Hematopoietic multipotent progenitor cell treated with erythropoietin and hydrocortisone succinate and interleukin-3 and kit ligand, for 4 days (in vitro differentiated cells): ENCODE measurements at places on chromosomes 16 and 17.

DNA sequence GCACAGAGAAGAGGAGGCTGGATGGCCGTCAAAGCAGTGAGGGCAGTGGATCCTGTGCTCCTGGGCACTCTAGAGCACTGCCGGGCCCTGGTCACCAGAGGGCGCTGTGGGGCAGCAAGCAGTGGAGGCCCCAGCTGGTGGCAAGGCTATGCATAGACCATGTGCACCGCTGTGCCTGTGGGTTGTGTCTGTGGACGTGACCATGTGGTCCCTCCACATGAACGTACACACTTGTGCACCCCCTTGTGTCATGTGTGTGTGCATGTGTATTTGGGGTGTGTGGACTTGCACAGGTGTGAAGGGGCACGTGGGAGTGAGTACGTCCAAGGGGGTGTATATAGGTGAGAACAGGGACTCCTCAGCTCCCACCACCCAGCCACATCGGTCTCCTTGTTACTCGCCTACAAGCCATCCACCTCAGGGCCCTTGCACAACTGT lies 4.4 kb upstream of the MAP2K3 start:
- peak; percentile 95 for DNase-seq

DNA sequence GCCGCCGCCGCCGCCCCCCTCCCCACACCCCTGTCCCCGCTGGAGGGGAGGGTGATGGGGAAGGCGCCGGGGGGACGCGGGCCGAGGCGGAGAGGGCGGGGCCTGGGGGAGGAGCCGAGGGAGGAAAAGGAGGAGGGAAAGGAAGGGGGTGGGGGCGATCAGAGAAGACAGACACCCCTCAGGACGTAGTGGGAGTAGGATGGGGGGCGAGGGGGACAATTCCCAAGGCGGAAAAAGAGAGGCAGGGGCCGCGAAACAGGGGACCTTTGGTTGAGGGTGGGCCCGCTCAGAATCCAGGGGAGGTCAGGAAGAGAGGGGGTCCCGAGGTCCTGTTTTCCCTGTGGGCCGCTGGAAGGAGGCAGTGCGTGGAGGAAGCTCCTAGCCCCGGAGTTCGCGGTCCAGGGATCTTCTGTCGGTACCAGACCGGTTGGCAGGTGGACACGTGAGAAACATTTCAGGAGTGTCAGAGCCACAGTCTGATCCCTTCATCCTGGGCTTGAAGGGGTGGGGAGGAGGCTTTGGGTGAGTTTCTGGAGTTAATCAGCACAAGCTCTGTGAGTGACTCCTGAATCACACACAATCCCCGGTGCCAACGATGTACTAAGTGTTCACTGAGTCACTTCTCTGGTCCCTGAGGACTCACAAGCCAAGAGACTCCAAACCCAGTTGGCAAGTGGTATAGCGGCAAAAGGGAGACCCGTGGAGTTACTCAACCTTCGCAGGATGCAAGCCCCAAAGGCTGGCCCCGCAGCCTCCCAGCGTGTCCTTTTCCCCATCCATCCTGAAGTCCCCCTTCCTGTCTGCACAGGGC lies at the start of gene XYLT1:
TSS of gene XYLT1 (minus strand) at position 53 of the 811 bp plus-strand sequence. CDS start 164 bp downstream, outside the sequence.
- DNase-seq, result peak; percentile 79

GRCh38 chr16:55871411-55872038 lies 3.6 kb downstream of the CES5A start:
- no peak for DNase-seq

DNA sequence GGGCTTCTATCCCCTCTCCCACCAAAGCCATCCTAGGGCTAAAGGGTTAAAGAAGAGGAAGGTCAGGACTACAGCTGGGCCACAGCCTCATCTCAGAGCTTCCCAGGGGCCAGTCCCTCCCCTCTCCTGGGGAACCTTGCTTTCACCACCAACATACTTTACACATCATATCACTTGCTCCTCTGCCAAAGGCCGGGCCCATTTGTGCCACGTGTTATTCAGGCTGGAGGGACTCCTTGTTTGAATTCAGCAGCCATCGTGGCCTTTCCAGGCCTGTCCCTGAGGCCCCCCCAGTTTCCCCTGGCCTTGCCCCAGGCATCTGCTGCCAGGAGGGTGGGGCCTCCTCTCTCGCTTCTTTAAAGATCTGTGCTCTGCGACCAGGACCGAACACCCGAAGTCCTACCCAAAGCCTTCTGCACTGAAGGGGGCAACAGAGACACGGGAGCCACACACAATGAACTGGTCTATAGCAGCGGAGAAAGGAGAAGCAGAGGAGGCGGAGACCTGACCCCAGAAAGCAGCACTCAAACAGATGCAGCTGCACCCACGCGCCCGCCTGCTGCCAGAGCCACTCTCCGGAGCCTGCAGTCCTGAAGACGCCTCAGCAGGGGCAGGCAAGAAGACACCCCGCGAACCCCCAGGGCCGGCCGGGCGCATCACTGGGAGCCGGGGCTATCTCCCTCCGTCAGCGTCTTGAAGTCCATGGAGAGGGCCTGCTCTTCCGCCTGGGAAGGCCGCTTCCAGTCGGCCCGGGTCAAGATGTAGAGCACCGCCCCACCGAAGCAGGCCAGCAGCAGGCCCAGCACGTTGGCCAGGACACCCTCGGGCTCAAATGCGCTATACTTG lies 12.1 kb downstream of the CYB561 start:
- DNase-seq, result peak; percentile 81

DNA sequence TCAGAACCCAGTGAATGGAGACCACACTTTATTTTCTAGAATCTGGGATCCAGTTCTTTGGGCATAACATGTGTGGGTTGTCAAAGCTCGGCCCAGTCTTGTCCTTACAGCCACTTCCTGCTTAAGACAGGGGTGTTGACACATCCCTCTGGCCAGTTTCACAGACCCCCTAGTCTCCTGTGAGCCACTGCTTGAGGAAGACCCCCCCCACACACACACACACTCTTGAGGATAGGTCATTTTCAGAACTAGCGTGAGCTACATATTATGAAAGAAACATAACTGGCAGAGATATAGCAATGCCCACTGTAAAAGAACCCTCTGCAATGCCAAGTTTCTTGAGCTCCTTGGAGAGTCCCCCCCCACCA lies 3.2 kb upstream of the PDK2 start:
- DNase-seq, result no peak

DNA sequence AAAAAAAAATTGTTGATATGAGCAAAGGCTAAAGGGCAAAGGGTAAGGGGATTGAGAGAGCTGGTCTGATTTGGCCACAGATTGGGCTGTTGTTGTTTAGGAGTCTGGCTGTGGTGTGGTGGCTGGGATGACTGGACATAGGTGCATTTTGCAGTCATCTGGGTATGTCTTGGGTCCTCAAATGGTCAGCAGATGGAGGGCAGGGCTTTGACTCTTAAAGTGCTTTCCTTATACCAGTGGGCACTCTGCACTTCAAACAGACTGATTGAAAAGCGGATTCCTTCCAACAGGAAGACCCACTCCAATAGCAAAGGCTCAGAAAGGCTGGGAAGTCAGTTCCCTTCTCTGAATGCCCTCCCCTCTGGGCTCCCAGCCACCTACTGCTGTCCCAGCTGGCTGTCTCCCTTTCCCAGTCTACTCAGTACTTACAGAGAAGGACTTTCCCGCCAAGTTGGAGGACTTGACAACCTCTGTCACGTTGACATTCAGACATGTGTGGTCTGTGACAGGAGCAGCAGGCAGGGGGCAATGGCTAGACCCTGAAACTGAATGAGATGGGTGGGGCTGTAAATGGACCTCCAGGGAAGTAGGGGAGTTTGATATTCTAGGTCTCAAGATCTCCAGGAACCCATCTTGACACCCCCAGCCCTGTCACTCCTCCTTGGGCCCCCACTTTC lies 19.6 kb upstream of the MFSD6L start:
- DNase-seq, result no peak

- peak; percentile 86 for DNase-seq
These were observed 48.6 kb downstream of the GAS7 start for GRCh38 chr17:10149573-10150399.

GRCh38 chr17:75353176-75353575 lies 52.3 kb downstream of the GRB2 start:
- no peak for DNase-seq
